ENCODE measurements at places on chromosomes 6 and 20. TPM values are rescaled to one million over a fixed set of nuclear protein-coding genes. Genes with fewer than 3 reads are reported as not detected.

ULBP1 gene
- 12.4 TPM for total RNA-seq

DNA sequence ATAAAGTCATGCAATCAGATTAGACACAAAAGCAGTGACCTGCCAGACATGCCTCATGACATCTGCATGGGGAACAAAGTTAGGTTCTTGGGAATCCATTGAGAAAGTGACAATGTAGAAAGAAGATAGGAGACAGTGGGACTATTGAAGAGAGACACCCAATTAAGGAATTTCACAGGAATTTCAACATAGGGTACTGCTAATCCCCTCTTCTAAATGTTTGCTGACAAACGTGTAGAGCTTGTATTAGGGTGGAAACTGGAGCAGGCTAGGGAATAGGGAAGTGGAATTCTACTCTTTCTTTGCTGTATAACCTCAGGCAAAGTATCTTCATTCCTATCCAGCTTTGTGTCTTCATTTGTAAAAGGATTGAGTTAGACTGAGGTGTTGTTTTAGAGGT, 409.4 kb upstream of the SASH1 start:
- H3K4me3 ChIP-seq: no peak overlapping the region
- H3K27ac ChIP-seq: no peak overlapping the region
- DNase-seq: no peak
- no peaks in the 10 kb centered on the region for H3K27me3 ChIP-seq

- no peaks in the 10 kb centered on the region for H3K36me3 ChIP-seq
- DNase-seq: no peak
- peaks cover 11% of the 10 kb centered on the region for H3K27me3 ChIP-seq
- H3K4me3 ChIP-seq: no peak overlapping the region
- no peaks in the 10 kb centered on the region for H3K4me1 ChIP-seq
- H3K27ac ChIP-seq: no peak overlapping the region
Measured at GRCh38 chr20:4304601-4305000, 289.2 kb upstream of the RNF24 start.

DNA sequence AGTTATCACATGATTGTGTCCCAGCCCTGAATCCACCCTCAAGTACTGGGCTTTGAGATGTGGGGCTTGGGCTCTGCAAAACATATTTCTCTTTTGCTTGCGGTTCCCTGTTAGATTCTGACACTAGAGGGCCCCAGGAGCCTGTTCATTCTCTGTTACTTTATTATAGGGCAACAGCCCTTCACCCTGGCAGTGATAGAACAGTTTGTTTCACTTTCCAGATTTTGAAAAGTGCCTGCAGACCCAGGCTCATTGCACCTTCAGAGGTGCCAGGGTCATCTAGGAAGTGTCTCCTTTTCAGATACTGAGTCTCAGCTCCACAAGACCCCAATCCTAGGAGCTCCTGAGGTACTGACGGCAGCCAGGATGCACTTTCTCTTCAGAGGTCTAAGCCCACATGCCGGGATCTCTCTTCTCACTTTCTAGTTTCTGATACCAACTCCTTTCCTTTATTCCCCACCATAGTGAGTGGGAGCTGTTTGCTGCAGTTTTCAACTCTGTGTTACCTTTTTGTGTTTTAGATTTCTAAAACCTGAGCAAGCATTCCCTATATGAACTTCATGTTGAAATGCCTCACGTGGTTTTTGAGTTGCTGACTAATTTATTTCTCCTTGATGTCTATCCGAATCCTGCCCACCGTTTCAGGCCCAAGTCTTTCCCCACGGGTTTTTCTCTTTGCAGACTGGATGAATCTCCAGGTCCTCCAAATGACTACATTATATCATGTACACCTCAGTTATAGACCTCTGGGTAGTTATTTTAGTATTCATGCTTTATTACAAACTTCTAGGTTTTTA, 10.9 kb downstream of the ABT1 start:
- peaks cover 23% of the 10 kb centered on the region for H3K4me1 ChIP-seq
- peak; percentile 62 for DNase-seq
- H3K36me3 ChIP-seq: no peaks in the 10 kb centered on the region

GRCh38 chr20:44478206-44478605, 2.5 kb downstream of the TTPAL start:
- no peak overlapping the region for H3K4me3 ChIP-seq
- peaks cover under 1% of the 10 kb centered on the region for H3K36me3 ChIP-seq
- H3K27me3 ChIP-seq: no peaks in the 10 kb centered on the region
- no peak overlapping the region for H3K27ac ChIP-seq
- peaks cover 28% of the 10 kb centered on the region for H3K4me1 ChIP-seq

DNA sequence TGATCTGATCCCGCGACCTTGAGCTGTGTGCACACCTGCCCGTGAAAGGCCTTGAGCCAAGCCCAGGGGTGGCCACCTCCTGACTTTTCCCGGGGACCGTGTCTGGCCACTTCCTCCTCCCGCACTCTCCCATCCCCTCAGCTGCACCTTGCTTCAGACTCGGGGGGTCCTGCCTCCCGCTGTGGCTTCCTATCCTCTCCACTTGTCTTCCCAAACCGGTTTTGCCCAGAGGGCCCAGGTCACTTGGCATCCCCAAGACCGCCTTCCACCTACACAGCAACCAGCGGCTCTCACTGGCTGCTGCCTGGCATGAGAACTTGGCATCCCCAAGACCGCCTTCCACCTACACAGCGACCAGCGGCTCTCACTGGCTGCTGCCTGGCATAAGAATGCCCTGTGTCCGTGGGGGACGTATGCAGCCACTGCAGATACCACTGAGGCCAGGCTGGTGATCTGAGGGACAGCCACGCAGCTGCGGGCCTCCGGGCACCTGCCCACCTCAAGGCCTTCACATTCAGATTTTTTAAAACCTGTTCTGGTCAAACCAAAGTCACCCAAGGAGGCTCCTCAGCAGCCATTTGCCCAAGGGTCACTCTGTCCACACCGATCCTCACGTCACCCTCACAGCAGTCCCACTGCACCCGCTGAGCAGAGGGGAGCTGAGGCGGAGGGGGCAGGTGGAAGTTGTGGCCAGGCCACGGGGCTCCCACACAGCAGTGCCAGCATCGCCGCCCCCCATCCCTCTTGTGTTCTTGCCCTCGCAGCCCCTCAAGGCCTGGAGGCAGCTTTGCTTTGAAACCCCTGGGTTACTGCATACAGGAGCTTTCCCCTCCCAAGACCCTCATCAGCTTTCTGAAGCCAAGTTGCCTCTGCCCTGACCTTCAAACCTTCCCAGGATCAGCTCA, 245.5 kb downstream of the TAF4 start:
- H3K27me3 ChIP-seq: no peaks in the 10 kb centered on the region
- no peak for DNase-seq
- no peaks in the 10 kb centered on the region for H3K4me1 ChIP-seq
- no peaks in the 10 kb centered on the region for H3K36me3 ChIP-seq
- H3K27ac ChIP-seq: no peak overlapping the region
- no peak overlapping the region for H3K4me3 ChIP-seq

CENPW gene
- 41.2 TPM for total RNA-seq

HLA-G gene
- not detected for total RNA-seq
